Activated naive CD8-positive, alpha-beta T cell treated with anti-CD3 and anti-CD28 coated beads for 36 hours (primary cell): ENCODE measurements at places on chromosomes 1 and 21. TPM values are rescaled to one million over a fixed set of nuclear protein-coding genes. Genes with fewer than 3 reads are reported as not detected.

DNA sequence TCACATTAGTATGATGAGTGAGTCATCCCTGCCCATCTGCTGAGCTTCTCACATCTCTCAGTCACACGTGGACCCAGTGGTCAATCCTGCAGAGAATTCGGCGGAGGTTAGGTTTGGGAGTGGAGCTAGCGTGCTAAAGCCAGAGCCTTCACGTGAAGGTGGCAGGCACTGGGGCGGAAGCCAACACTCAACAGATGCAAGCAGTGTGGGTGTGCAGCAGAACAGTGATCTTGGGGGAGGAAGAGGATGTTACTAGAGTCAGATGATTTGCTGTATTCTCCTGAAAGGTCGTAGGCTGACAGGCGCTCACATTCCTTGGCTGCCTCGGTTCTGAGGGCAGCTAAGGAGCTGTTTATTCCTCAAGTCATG, 6.7 kb downstream of the C1orf115 start:
- peaks cover 15% of the 10 kb centered on the region for H3K27me3 ChIP-seq
- no peak overlapping the region for H3K4me3 ChIP-seq
- DNase-seq: no peak
- no peaks in the 10 kb centered on the region for H3K36me3 ChIP-seq
- H3K4me1 ChIP-seq: no peaks in the 10 kb centered on the region
- no peak overlapping the region for H3K27ac ChIP-seq

DNA sequence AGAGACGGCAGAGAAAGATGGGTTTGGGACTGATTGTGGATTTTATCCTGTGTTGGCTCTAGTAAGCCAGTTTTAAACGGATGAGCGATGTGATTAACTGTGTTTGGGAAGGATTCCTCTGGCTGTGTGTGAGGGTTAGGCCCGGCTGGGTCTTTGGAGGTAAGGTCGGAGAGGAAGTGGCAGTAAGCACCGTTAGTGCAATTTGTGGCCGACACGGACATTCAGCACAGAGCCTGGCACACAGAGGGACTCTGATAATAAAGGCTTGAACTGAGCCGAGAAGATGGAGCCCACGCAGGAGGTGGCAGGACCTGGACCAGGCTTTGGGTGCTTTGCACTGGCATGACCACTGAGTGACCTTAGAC, 1.3 kb downstream of the MTFR1L start:
- H3K27me3 ChIP-seq: no peaks in the 10 kb centered on the region
- peak overlapping the region; percentile 88 for H3K27ac ChIP-seq
- peaks cover 22% of the 10 kb centered on the region for H3K4me1 ChIP-seq
- DNase-seq: no peak
- H3K4me3 ChIP-seq: peak overlapping the region; percentile 87

DNA sequence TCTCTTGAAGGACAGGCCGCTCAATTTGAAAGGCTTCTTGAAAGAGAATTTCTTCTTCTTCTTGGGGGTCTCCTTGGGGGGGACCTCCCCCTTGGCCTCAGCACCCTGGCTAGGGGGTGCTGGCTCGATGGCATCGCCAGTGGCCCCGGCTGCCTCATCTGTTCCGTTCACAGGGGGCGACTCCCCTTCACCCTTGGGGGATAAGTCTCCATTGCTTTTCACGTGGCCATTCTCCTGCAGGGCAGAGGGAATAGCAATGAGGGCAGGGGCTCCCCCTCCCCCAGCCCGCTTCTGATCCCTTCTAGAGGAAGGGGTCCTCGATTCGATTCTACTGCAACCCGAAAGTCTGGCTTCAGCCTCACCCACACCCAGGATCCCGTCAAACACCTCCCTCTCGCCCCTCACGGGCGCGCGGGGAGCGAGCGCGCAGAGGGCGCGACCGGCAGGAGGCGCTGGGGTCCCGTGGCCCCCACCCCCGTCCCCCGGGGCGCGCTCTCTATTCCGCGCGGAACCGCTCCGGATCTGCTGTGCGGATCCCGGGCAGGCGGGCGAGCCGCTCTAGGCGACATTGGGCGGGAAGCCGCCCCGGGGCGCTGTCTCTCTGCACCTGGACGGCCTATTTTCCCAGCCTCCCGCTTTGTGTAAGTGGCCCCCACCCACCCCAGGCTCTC, 1.0 kb downstream of the MARCKSL1 start:
- peak overlapping the region; percentile 86 for H3K4me3 ChIP-seq
- H3K27ac ChIP-seq: peak overlapping the region; percentile 13
- H3K27me3 ChIP-seq: no peaks in the 10 kb centered on the region
- peaks cover 12% of the 10 kb centered on the region for H3K36me3 ChIP-seq
- DNase-seq: peak; percentile 66
- H3K4me1 ChIP-seq: peaks cover 34% of the 10 kb centered on the region

DNA sequence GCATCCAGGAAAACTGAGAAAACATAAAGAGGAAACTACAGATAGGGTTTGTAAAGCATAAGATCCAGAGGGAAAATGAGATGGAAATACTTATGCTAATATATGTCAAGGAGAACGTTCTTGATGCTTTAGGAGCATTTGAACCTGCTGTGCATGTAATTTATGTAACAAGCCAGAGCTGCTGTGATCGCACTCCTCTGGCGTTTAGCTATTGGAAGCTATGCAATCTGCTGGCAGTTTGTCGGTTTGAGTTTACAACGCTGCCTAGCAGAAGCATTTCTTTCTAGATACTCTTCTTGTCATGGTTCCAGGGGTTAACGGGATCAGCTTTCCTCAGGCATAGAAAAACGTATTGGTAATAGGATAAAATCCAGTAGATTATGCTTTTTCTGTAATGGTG, 182.7 kb downstream of the KCNH1 start:
- DNase-seq: no peak
- H3K27me3 ChIP-seq: peaks cover 6% of the 10 kb centered on the region
- H3K36me3 ChIP-seq: no peaks in the 10 kb centered on the region
- H3K4me3 ChIP-seq: no peak overlapping the region

Gene IL10RB
- total RNA-seq: 25.9 TPM

GRCh38 chr1:93753791-93754763, 72.4 kb upstream of the BCAR3 start:
- no peaks in the 10 kb centered on the region for H3K36me3 ChIP-seq
- peaks cover 21% of the 10 kb centered on the region for H3K4me1 ChIP-seq
- H3K4me3 ChIP-seq: no peak overlapping the region
- H3K27me3 ChIP-seq: no peaks in the 10 kb centered on the region
- DNase-seq: no peak

DNA sequence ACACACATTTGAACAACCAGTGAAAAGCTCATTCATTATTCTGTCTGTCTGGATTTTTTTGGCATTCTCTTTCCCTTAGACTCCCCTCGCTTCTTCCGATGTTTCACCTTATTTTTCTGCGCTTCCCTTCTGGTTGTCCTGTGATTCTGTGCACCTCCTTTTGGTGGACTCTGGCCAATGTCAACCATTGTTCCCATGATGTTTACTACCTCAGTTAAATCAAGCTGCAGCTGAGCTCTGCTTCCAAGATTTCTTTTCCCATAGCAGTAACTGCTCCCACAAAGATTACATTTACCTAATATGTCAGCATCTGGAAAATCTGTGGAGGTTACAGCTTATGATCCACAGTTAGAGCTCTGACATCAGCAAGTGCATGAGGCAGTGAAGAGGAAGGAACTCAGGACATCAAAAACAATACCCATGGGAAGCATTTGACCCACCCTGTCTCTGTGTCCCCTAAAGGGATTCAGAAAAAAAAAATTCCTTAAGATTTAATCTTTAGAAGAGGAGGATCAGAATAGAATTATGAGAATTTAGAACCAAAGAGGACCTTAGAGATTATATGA, 69.9 kb upstream of the ADAMTS5 start:
- no peaks in the 10 kb centered on the region for H3K36me3 ChIP-seq
- no peak overlapping the region for H3K4me3 ChIP-seq
- H3K27ac ChIP-seq: no peak overlapping the region
- no peaks in the 10 kb centered on the region for H3K4me1 ChIP-seq

- peak; percentile 75 for DNase-seq
- no peaks in the 10 kb centered on the region for H3K36me3 ChIP-seq
- no peaks in the 10 kb centered on the region for H3K4me1 ChIP-seq
- H3K27ac ChIP-seq: no peak overlapping the region
- H3K4me3 ChIP-seq: no peak overlapping the region
These were observed 79.2 kb downstream of the TMEM53 start for GRCh38 chr1:44594871-44595735.

Gene ACBD6
- 45.7 TPM for total RNA-seq

- no peaks in the 10 kb centered on the region for H3K27me3 ChIP-seq
- H3K4me3 ChIP-seq: no peak overlapping the region
- no peak for DNase-seq
- H3K27ac ChIP-seq: peak overlapping the region; percentile 35
- no peaks in the 10 kb centered on the region for H3K36me3 ChIP-seq
- peaks cover 43% of the 10 kb centered on the region for H3K4me1 ChIP-seq
These were observed 157.4 kb downstream of the TNFSF18 start for GRCh38 chr1:172893146-172893841.

DNA sequence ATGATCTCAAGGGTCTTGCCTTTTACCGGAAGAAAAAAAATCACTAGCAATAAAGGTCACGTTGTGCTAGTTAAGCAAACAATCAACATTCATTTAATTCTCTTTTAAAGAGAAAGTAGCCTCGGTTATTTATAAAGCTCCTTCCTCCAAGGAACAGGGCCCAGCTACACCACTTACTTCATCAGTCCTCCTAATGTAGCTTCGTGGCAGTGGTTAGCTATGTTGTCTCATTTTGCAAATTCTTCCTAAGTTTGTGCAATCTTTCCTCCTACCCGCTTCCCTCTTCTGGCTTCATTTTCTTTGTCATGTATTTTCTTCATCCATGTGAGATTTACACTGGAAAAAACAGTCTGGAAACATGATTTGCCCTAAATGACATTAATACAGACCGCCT, 554.2 kb downstream of the NUF2 start:
- no peak overlapping the region for H3K27ac ChIP-seq
- no peak for DNase-seq
- H3K4me3 ChIP-seq: no peak overlapping the region
- no peaks in the 10 kb centered on the region for H3K4me1 ChIP-seq

- peaks cover 34% of the 10 kb centered on the region for H3K27me3 ChIP-seq
- no peaks in the 10 kb centered on the region for H3K36me3 ChIP-seq
- no peak overlapping the region for H3K4me3 ChIP-seq
- H3K27ac ChIP-seq: no peak overlapping the region
- peak; percentile 54 for DNase-seq
- H3K4me1 ChIP-seq: peaks cover 20% of the 10 kb centered on the region
These were observed 5.2 kb downstream of the GPR25 start for GRCh38 chr1:200877839-200878551.

GRCh38 chr1:155864393-155864792, 5.0 kb downstream of the SYT11 start:
- H3K4me1 ChIP-seq: peaks cover 8% of the 10 kb centered on the region
- no peak overlapping the region for H3K27ac ChIP-seq
- H3K4me3 ChIP-seq: no peak overlapping the region
- no peaks in the 10 kb centered on the region for H3K36me3 ChIP-seq
- DNase-seq: no peak

GRCh38 chr1:156848461-156849150, 10.3 kb downstream of the INSRR start:
- H3K4me1 ChIP-seq: peaks cover 19% of the 10 kb centered on the region
- DNase-seq: peak; percentile 66
- peaks cover 51% of the 10 kb centered on the region for H3K27me3 ChIP-seq
- H3K4me3 ChIP-seq: peak overlapping the region; percentile 55
- no peak overlapping the region for H3K27ac ChIP-seq
